Posterior vena cava (tissue), 2 donors: ENCODE measurements at places on chromosomes 6 and 20.
A peak's percentile ranks its signal among the peaks of the same experiment; 100 is the strongest.

GRCh38 chr6:729606-730320 is 36.8 kb upstream of the EXOC2 start:
- DNase-seq = no peak

GRCh38 chr6:169424821-169425240 is 171.2 kb upstream of the THBS2 start:
- no peak for DNase-seq

- DNase-seq = no peak
Measured at GRCh38 chr20:34562641-34563040, 4.1 kb downstream of the MAP1LC3A start.

DNA sequence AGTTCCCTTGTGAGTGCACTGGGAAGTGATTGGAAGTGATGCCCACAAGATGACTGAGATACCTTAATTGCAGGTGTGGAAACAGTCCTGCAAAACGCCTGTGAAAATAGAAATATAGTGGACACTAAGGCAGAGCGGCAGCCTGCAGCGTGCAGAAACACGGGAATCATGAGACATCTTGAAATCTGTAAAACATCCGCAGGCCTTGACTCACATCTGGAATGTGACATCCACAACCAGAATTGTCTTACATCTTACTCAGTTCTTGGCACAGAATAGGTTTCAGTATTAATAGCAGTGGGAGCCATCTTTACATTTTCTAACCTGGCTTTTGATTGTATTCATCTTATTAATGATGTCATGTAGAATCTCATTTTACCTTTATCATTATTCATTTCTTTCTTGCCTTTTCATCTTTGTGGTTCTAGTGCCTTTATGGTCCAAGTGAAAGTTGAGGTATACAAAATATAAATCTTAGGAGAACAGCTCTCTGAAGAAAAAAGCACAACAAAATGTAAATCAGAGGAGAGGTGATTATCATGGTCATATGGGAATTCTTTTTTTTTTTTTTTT is 44.6 kb downstream of the CDYL start:
- DNase-seq = no peak

DNA sequence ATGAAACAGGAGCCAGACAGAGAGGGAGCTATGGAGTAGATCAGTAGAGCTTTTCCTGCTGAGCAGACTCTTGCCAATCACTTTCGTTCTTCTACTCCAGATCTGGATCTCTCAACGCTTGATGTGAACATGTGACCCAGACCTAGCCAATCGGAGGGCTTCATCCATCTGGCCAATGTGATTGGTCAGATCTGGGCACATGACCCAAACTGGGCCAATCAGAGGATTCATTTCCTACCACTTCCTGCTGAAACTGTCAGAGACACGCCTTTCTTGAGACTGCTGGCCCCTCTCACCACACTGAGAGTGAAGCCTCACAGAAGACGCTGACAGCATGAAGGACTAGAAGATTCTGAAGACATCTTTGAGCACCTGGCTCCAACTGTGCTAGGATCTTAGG is 44.2 kb upstream of the ZMYND8 start:
- DNase-seq = no peak

GRCh38 chr20:43198607-43199006 is 8.9 kb upstream of the PTPRT start:
- no peak for DNase-seq

- no peak for DNase-seq
Measured at GRCh38 chr6:84455511-84456029, 228.1 kb upstream of the CEP162 start.

DNA sequence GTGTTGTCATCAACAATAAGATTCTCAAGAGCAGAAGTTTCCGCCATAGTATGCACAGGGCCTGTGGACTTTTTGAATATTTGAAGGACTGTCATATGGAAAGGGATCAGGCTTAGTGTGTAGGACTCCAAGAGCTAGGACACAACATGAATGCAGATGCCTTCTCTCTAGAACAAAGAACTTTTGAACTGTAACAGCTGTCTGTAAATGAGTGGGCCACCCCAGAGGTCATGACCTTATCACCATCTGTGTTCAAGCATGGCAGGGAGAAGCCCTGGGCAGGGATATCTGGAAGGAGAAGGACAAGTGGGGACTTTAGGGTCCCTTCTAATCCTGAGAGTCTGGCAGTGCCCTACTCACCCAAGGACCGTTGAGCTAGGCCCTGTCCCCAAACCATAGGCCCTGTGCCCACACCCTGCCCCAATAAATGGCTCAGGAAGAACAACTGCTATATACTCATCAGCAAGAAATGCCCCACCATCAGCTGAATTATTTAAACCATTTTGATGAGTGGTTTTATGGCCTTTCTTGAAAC is 70.6 kb downstream of the MTHFD1L start:
- DNase-seq = peak; percentile 30

DNA sequence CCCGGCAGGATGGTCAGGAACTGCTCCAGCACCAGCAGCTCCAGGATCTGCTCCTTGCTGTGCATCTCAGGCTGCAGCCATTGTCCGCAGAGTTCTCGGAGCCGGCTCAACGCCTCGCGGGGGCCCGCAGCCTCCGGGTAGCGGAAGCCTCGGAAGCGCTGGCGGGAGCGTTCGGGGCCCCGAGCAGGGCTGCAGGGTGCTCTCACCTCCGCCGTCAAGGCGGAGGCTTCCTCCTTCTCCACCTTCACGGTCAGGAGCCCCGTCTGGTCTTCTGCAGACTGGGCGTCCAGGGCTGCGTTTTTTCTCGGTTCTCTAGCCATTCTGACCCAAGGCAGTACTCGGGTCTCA is 434 bp downstream of the ZKSCAN4 start:
- peak; percentile 81 for DNase-seq

- DNase-seq = no peak
Measured at GRCh38 chr6:168906391-168906790, 347.3 kb downstream of the THBS2 start.

GRCh38 chr6:130697271-130697994 is 129.8 kb upstream of the SMLR1 start:
- no peak for DNase-seq

- DNase-seq = no peak
Measured at GRCh38 chr6:64230530-64230929, 594.9 kb downstream of the PHF3 start.
